ENCODE measurements at places on chromosomes 4 and X. TPM values are rescaled to one million over a fixed set of nuclear protein-coding genes. Genes with fewer than 3 reads are reported as not detected.

- peak; percentile 35 for DNase-seq
Measured at GRCh38 chrX:30302956-30303355, 6.2 kb downstream of the NR0B1 start.

The CETN2 gene
- 35.7 TPM for total RNA-seq

The TSC22D3 gene
- total RNA-seq: 53.9 TPM

The CFAP47 gene
- not detected for total RNA-seq
